Vagina (tissue), 2 donors: ENCODE measurements at places on chromosomes 11 and 22. TPM values are rescaled to one million over a fixed set of nuclear protein-coding genes. Genes with fewer than 3 reads are reported as not detected.

The OR8G5 gene
- not detected for total RNA-seq

The OVOL1 gene
- 17.4 TPM for total RNA-seq

The OR8D1 gene
- not detected for total RNA-seq

- no peak for DNase-seq
- H3K27me3 ChIP-seq = no peaks in the 10 kb centered on the region
Measured at GRCh38 chr11:103889679-103890078, 146.8 kb upstream of the DDI1 start.

DNA sequence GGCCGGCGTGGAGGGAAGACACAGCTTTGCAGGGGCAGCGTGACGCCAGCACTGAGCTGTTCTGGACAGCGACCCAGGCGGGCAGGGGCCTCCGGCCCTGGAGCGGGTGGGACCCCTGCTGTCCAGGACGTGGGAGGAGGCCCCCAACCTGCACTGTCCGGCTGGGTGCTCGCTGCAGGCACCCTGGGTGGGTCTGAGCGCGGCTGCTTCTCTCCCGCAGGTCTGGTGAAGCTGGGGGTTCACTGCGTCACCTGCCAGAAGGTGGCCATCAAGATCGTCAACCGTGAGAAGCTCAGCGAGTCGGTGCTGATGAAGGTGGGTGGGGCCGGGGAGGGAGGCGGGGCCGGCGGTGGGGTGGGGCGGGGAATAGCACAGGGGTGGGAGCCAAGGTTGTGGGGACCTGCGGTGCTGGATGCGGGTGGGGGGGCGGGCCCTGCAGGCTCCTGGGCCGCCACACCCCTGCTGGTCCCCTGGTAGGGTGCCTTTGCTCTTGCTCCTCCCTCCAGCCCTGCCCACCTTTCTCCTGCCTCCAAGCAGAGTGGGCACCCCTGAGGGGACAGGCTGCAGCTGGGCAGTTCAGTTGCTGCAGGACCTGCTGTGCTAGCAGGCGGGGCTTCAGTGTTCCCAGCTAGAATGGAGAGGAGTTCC lies 46.2 kb downstream of the BRSK2 start:
- no peaks in the 10 kb centered on the region for H3K36me3 ChIP-seq
- H3K27me3 ChIP-seq = no peaks in the 10 kb centered on the region
- H3K4me3 ChIP-seq = no peak overlapping the region
- no peaks in the 10 kb centered on the region for H3K4me1 ChIP-seq

DNA sequence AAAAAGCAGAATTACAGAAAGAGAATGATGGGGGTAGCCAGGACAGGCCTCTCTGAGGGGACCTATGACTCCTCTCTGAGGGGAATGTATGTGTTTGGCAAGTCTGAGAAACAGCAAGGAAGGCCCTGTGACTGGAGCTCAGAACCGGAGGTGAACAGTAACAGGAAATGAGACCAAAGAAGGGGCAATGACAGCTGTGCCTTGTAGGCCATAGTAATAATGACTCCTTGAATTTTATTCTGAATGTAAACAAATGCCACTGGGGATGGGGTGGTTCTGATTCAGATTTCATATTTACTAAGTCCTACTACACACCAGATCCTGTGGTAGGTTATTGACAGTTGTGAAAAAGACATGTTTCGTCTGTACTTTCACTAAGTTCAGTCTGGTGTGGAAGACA lies 52.8 kb upstream of the APOA1 start:
- no peak overlapping the region for H3K27ac ChIP-seq
- DNase-seq = no peak
- no peaks in the 10 kb centered on the region for H3K27me3 ChIP-seq
- no peaks in the 10 kb centered on the region for H3K36me3 ChIP-seq
- no peak overlapping the region for H3K4me3 ChIP-seq
